Renal cortical epithelial cell (primary cell): ENCODE measurements at places on chromosomes 2 and 18. TPM values are rescaled to one million over a fixed set of nuclear protein-coding genes. Genes with fewer than 3 reads are reported as not detected.
A peak's percentile ranks its signal among the peaks of the same experiment; 100 is the strongest.

GRCh38 chr2:224958873-224959272, 83.4 kb downstream of the DOCK10 start:
- no peak for DNase-seq

- no peak for DNase-seq
These were observed 90.8 kb upstream of the MGAT4A start for GRCh38 chr2:98821629-98822135.

DNA sequence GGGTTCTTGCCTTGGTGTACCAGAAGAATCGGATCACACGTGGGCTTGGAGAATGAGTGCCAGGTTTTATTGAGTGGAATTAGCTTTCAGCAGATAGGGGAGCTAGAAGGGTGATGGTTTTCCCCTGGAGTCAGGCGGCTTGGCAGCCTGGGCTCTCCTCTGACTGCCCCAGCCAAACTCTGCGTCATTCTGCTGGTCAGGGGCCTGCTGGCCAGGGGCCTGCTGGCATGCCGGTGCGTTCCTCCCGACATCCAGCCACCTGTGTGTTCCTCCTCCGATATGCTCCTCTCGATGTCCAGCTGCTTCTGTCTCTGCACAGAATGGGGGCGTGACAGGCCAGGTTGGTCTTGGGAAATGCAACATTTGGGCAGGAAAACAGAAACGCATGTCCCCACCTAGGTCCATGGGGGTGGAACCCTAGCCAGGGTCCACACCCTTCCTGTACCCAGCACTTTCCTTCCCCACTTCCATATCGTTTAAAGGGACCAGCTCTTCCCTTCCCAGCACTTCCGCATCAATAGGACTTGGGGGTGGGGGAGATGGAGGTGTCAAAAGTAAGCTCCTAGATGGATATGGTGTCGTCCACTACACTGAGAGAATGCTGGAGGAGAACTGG, 85.3 kb downstream of the VWA3B start:
- no peak for DNase-seq

GRCh38 chr2:118994778-118995177, 52.8 kb downstream of the MARCO start:
- DNase-seq, result no peak

DNA sequence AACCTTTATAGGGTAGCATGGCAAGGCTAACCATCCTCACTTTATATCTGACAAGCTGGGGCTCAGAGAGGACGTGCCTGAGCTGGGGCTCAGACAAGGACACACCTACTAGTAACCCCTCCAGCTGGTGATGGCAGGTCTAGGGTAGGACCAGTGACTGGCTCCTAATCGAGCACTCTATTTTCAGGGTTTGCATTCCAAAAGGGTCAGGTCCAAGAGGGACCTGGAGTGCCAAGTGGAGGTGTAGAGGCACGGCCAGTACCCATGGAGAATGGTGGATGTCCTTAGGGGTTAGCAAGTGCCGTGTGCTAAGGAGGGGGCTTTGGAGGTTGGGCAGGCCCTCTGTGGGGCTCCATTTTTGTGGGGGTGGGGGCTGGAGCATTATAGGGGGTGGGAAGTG, 1.2 kb upstream of the DES start:
- DNase-seq, result no peak

DNA sequence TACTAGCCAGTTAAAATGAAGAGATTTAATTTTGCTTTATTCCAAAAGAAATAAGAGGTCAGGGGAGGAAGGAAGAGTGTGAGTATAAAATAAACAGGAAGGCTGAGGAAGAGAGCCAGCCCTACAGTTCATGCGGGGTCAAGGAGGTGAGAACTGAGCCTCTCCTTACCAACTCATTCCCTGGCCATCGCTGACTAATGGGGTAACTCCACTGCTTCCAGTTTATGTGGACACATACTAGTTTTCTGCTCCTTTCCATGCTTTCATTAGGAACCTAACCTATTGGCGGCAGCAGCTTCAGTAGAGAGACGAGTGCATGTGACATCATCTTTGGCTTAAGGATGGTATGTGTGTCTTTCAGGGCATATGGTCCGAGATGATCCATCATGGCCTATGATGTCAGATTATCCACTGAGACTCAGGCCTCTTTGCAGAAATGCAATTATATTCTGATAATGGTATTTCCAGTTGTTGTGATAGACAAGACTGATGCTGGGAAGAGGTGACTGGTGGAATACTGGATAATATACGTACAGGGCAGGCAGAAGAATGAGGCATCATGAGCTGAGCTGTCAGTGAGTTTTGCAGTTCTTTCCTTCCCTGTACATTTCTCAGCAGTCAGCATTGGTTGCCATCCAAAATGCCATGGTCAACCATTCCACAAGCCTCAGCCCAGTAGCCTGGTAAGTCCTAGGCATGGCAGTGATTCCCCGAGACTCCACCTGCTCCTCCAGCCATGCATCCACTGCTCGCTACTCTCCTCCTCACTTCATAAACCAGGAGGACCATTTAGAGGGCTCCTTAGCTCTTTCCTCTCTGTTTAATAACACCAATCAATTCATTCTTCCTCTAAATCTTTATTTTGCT, 184.6 kb upstream of the OSR1 start:
- peak; percentile 40 for DNase-seq

DNA sequence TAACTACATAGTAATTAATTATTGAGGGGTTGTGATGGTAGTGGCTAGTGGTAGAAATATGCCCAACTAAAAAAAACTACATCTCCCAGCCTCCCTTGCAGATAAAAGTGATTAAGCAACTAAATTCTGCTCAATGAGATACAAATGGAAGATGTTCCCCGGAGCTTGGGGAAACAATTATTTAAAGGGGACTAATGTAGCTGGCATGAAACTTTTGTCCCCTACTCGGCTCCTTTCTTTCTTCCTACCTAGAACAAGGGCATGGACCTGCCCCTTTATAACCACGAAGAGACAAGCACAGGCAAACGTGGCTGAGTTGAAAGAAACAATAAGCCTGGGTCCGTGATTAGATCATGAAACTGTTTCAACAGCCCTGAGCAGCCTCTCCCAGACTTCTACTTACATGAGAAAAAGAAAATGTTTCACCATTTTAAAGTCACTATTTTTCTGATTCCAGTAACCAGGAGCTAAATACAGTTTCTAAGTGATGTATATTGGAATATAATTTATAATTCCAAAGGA, 236.9 kb downstream of the SCG2 start:
- no peak for DNase-seq

DNA sequence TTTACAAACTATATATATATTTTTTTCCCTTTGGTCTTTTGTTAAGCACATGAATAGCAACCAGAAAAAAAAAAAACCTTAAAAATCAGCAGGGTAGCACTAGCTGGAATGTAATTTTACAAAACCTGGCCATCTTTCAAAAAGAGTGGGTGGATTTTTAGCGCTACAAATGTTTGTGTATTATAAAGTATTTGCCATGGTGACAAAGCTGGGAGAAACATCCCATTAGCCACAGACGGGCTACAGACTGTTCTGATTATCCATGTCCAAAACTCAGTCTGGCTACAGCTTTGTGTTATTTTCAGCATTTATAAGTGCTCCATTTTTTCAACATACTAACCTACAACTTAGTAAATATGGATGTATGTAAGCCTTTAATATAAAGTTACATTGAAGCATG, 249.5 kb upstream of the TANK start:
- DNase-seq, result peak; percentile 36

DNA sequence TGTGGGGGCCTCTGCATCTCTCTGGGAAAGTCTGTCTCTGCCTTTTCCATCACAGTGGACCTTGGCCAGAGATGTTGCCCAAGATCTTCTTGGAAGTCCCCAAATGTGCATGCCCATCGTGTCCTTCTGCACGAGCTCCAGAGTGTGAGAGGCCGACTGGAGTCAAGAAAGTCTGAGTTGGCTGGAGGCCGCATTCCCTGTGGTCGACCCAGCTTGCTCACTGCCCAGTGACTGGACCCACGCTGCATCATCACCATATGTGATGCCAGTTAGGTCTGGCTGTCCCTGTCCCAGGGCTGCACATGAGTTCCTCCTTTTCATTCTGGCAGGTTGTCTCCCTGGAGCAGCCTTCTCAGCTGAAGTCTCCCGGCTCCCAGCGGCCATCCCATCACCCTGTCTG, 93.8 kb downstream of the ARL4C start:
- peak; percentile 11 for DNase-seq

DNA sequence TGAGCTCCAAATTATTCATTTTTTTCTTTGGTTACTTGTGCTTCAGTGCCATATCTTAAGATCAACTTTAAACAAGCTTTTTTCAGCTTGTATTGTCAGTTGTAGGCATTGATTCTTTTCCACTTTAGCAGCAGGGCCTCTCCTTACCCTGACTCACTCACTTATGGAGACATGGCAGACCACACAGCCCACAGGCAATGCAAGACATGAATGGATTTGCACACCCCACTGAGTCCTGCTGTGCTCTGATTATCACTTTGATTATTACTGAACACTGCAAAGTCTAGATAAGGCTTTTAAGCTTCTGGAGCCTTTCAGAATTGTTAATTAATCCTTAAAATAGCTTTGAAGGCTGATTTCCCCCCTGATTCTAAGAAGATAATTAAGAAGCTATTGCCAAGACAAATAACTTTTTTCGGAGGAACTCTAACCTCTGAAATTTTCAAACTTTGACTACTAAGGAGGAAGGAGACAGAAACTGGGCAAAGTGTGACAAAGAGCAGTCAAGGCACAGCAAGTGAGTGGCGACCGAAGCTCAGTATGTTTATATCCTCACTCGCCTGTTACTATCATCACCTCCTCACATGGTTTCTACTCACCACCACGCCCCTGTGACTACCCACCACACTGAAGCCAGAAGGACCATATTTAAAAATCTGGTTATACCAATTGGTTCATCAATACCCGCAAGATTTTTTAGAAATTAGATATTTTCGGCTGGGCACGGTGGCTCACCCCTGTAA, 43.3 kb downstream of the CACNB4 start:
- peak; percentile 71 for DNase-seq

DNA sequence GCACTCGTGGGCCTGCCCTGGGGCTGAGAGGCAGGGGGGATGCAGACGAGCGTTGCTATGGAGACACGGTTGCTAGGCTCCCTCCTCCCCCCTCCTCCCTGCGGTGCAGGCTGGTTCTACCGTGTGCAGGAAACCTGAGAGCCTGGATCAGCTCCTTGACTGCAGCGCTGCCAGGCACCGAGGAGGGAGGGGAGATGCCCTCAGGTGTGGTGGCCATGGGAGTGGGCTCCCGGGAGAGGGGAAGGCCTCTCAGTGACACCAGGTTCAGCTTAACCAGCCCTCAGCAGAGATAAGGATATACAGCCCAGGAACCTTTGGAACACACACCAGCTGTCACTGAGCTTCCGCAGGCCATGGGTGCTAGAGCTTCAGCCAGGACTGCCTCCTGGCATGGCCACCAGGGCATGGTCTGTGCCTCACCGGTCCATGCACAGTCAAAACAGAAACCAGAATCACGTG, 124.4 kb upstream of the PXDN start:
- DNase-seq, result no peak

- no peak for DNase-seq
These were observed 145.3 kb upstream of the ALKAL2 start for GRCh38 chr2:433216-433615.

DNA sequence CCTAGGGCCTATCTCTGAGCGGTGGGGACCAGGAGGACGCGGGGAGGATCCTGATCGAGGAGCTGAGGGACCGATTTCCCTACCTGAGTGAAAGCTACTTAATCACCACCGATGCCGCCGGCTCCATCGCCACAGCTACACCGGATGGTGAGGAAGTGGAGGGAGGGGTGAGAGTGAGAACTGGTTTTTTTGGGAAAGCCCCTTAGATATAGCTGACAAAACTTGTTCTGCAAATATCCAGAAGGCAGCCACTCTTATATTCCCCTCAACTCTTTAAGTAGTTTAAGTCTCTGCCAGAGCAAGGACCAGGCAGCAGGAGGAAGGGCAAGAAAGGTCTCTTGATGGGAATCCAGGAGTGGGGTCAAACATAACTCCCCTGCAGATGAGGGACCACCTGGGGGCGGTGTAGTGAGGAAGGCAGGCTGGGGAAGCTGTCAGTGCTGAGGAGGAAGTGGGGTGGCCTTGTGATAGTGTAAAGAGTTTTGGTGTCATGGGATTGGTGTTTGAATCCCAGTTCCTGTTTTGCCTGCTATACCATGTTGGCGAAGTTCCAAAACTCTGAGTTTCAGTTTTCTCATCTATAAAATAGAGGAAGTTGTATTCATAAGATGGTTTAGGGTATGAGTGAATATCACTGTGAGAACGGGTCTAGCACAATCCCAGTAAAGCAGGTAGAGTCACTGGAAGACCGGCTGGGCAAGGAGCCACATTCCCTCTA, 3.4 kb downstream of the NAGK start:
- DNase-seq, result no peak

The TBR1 gene
- total RNA-seq, result under 0.01 TPM in 1 of 2 replicates, not detected in the other

The FKBP1B gene
- total RNA-seq, result 21.3 and 28.5 TPM in 2 replicates

The RAB31 gene
- 22.6 and 28.1 TPM in 2 replicates for total RNA-seq

The LOXHD1 gene
- total RNA-seq, result not detected in 2 replicates

The DSC2 gene
- total RNA-seq, result 25.7 and 48.8 TPM in 2 replicates

The KCNF1 gene
- not detected in 2 replicates for total RNA-seq

The B4GALT6 gene
- 6.4 and 6.9 TPM in 2 replicates for total RNA-seq
